ENCODE measurements at places on chromosomes 13 and 19.

GRCh38 chr13:96474181-96474557 lies 384.3 kb downstream of the HS6ST3 start:
- DNase-seq = no peak

- DNase-seq = no peak
These were observed 92.6 kb downstream of the MIPEP start for GRCh38 chr13:23796551-23796950.

- no peak for DNase-seq
These were observed 1327.6 kb downstream of the UQCRFS1 start for GRCh38 chr19:27885359-27885758.

DNA sequence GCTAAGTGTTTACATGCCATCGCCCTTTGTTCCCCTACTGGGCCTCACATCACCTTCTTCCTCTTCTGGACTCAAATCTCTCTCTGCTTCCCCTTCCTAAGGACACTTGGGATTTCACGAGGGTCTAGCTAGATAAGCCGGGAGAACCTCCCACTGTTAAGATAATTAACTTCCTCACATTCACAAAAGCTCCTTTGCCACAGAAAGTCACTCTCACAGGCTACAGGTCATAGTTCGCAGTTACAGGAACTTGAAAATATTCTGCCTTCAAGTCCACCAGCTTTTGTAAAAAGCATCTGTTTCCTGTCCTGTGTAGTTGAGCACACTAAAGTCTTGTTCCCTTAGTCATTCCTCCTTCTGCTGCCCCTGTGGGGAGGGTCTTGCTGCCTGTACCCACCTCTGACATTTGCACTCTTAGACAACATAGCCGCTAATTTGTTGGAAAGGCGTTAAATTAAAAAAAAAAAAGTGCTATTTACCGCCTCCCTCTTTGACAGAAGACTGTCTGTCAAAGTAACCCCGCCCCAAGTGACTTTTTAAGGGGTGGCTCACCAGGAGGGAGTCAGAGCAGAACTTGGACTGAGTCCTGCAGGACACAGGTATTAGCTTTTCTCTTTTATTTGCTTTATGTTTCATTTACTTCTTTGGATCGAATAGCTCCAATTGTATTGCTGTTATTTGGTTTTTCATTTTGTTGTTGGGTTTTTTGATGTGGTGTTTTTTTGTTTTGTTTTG lies 26.8 kb upstream of the CEACAM21 start:
- peak; percentile 45 for DNase-seq

DNA sequence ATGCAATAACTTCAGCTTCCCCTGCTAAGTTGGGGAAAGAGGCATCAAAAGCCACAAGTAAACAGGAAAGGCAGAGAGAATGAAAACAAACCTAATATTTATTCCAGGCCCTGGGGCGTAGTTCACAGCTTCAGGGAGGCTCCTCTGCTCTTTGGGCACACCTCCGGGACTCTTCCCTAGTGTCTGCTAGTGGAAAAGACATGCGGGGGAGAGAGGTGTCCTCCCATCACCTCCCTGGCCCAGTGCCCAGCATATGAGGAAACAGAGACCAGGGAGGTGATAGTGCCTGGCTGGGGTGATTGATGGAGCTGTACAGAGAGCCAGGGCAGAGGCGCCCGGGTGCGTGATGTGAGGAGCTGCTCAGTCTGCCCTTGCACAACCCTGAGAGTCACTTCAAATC lies 71.0 kb downstream of the RASL11A start:
- no peak for DNase-seq

DNA sequence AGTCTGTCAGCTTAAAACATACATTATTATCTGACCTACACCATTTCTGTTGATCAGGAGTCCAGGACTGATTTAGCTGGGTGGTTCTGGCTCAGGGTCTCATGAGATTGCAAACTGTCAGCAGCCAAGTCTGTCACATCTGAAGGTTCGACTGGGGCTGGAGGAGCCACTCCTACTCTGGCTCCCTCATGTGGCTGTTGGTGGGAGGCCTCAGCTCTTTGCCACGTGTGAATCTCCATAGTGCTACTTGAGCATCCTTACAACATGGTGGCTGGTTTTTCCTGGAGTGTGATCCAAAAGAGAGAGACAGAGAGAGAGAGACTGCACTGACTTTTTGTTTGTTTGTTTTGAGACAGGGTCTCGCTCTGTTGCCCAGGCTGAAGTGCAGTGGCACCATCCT lies 63.6 kb upstream of the NFIC start:
- no peak for DNase-seq

- no peak for DNase-seq
These were observed 9.1 kb upstream of the CDADC1 start for GRCh38 chr13:49238621-49239020.

DNA sequence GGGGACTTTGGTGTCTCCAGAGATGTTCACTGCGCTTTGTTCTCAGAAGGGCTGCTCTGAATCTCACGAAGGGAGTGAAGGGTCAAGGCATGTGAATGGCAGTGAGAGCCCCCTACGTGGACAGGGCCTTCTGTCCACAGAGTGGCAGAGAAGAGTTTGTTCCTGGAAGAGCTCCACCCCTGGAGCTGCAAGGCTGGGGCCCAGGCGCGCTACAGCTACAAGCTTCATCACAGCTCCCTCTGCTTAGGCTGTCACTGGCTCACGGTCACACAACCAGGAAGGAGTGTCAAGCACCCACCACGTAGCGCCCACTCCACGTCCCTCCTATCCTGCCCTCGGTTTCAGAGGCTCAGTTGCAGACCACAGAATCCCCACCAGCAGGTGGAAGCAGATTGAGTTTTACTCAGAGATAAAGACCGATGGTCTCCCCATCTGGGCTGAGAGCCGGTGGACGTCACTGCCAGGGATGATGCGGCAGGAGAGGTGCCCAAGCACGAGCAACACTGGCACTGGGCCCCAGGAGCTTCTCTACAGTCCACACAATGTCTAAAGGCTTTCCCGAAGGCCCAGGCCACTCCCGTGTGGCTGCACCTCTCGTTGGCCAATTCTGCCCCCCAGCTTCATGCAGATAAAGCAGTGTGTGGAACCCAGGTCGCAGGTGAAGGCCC lies 23.0 kb upstream of the TFDP1 start:
- no peak for DNase-seq

DNA sequence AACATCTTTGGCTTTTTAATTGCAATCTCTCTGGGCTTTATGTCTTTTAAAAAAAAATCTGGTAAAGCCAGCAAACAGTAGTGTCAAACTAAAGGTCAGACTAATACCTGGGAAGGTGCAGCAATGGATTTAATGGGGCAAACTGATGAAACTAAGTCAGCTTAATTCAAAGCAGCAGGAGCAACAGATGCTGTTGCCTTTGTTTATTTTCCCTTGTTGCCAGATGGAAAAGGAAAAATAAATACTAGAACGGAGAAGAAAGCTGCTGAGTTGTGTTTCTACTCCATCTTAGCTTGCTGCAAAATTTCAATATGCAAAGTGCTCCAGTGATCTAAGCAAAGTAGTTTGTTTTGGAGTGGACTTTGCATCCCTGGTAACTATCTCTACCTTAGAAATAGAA lies 1097.8 kb downstream of the PCDH17 start:
- no peak for DNase-seq

DNA sequence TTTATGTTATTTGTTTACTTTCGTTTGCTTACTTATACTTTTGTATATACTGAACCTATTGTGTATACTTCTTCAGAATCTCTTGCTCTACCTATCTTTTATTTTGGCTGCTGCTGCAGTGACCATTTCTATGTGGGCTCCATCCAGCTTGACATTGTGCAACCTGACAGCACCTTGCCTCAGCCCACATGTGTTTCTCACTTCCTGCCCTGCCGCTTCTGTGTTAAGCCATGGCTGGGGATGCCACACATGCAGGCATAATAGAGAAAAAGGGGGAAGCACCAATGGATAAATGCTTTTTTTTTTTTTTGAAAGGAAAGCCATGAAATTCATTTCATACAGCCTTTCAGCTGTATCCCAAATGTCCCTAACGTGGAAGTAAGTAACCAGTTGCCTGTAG lies 147.6 kb downstream of the RBM26 start:
- DNase-seq = no peak

- no peak for DNase-seq
These were observed at the start of gene TMEM86B for GRCh38 chr19:55228403-55229031. Gene TMEM86B, minus strand, starts transcription at chr19:55228763. Its CDS starts 22 bp downstream, at chr19:55228741.

DNA sequence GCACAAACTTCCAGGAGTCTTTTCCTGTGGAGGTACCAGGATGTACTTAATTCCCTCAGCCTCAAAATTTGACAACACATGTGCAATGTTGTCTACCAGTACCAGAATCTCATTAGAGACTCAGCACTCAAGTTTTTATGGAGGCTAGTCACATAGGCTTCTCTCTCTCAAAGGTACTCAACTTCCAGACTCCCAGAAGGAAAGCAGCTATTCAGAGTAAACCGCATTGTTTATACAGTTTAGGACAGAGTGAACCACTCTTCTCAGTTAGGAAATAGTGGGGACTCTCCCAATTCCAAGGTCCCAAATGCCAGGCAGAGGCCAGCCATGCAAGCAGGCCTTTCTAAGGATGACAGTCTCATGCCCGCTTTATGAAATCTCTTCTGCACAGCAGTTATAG lies 8.5 kb upstream of the C1QTNF9B start:
- no peak for DNase-seq

GRCh38 chr13:33004511-33004910 lies 11.7 kb upstream of the KL start:
- DNase-seq = no peak

- DNase-seq = no peak
These were observed 2.2 kb downstream of the ABCC4 start for GRCh38 chr13:95298971-95299621.

DNA sequence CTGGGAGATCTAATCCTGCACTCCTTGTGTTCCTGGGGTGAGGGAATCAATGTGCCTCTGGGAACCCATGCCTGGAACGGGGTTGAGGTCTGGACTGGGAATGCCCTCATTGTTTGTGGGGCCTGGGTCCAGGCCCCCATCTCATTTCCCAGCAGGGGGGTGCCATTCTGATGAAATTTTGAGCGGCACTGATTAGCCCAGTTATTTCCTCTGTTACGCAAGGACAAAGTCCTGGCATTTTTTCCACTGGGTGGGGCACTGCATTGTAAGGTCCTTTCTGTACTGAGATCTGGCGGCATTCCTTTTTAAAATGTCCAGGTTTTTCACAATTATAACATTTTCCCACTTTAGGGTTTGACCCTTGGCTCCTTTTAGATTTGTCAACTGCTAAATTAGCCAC lies 14.8 kb downstream of the FPR3 start:
- DNase-seq = no peak

- DNase-seq = no peak
These were observed 14.2 kb upstream of the TLE6 start for GRCh38 chr19:2963122-2963521.

GRCh38 chr13:70668293-70668692 lies 560.0 kb upstream of the KLHL1 start:
- DNase-seq = no peak

GRCh38 chr19:47104680-47105079 lies 8.9 kb downstream of the ZC3H4 start:
- no peak for DNase-seq

- DNase-seq = no peak
These were observed 428.7 kb downstream of the NDFIP2 start for GRCh38 chr13:79909644-79910043.

GRCh38 chr19:35585848-35586247 lies at the start of gene PMIS2:
Gene PMIS2, plus strand, starts transcription at chr19:35586173. Its CDS starts 87 bp downstream, at chr19:35586260.
- no peak for DNase-seq

DNA sequence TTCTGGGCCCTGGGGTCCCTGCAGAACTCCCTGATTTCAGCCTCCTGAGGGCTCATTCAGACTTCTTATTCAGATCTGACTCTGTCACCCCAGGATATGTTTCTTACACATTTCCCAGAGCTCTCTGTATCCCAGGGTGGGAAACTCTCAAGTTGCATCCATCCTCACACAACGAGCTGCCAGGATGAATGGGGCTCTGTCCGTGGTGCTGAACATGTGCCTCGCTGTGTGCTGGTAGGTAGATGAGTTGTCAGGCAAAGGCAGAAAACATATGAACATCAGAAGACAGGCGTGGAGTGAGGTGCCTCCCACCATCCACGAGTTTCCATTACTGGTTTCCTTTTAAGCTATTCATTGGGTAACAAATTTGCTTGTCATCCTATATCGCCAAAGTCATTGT lies 11.4 kb upstream of the IGFL1 start:
- DNase-seq = no peak

GRCh38 chr19:35040826-35041547 lies 534 bp upstream of the HPN start:
- DNase-seq = no peak

DNA sequence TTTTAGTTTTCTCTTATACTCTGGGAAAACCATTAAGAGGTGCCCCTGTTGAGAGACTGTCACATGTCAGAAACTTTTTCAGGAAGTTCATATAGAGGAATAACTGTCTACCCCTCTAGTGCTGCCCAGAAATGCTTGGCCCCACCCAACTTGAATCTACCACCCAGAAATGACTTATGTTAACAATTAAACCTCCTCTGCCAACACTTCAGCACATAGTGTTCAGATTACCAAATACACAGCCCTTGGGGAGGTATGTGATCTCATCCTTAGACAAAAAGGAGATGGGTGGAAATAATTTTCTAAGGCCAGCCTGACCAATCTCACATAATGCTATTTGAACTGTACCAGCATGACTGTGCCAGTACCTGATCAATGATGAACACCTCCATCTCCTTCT lies 35.6 kb downstream of the CCDC169 start:
- DNase-seq = no peak

DNA sequence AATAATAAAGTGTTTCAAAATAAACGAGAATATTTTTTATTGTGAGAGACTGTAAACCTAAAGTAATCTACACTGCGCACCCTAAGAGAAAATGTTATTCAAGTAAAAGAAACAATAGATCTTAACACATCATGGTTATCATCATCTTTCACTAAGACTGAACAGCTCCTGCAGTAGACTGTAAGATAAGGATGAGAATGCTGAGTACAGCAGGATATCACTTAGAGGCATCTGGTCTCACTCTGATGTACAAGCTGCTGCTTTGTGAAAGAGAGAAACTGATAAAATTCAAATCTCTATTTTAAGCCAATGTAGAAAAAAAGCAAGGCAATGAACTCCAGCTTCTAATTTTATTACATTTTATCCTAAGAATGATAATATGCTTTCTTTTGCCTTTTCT lies 261.7 kb upstream of the HTR2A start:
- no peak for DNase-seq

GRCh38 chr13:33244210-33244906 lies 41.2 kb downstream of the STARD13 start:
- no peak for DNase-seq

GRCh38 chr19:33514885-33515551 lies 6.6 kb downstream of the PEPD start:
- no peak for DNase-seq

DNA sequence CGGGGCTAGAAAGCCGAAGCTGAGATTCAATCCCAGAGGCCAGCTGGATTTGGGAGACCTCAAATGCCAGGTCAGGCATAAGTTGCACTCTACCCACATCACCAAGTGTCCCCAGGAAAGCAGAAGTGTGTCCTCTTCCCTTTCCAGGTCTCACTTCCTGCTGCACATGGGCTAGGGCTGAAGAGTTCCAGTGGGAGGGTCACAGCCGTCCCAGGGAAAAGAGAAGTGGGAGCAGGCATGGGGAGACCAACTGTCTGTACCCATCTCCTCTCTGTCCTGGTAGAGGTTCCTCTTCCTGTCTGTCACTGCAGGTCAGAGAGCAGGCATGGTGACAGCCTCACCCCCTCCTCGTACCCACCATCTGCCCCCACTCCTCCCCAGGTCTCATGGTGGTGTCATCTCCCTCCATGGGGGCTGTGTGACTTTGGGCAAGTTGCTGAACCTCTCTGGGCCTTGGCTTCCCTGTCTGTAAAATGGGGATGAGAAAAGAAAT lies 14.8 kb downstream of the AXL start:
- no peak for DNase-seq

GRCh38 chr19:31883296-31883990 lies 462.0 kb upstream of the ZNF507 start:
- DNase-seq = no peak

Data from stimulated activated CD4-positive, alpha-beta T cell treated with anti-CD3 and anti-CD28 coated beads, TNF-alpha, amount 100 ng/mL, for 1 hour (primary cell).